Tibial artery (tissue), 4 donors: ENCODE measurements at places on chromosomes 2 and 18.

- no peak for DNase-seq
These were observed 245.6 kb downstream of the NRXN1 start for GRCh38 chr2:50786345-50786744.

DNA sequence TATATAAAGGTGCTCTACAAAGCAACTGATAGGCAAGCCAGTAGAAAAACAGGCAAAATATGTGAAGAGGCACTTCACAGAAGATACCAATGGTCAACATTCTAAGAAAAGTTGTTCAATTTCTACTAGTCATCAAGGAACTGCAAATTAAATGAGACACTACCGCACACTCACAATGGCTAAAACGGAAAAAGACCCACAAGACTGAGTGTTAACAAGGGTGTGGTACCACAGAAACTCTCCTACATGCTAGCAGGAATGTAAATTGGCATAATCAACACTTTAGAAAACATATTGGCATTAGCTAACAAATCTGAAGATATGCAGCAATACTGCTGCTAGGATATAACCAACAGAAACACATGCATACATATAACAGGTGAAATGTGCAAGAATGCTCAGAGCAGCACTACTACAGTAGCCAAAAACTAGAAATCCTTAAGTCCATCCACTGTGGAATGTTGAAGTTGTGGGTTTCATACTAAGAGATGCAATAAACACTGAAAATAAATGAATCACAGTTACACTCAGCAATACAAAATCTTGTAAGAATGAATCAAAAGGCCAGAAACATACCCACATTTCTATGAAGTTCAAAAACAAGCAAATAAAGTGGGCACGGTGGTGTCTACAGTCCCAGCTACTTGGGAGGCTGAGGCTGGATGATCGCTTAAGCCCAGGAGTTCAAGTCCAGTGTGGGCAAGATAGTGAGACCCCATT lies 9.2 kb downstream of the RNU4ATAC start:
- DNase-seq, result no peak

DNA sequence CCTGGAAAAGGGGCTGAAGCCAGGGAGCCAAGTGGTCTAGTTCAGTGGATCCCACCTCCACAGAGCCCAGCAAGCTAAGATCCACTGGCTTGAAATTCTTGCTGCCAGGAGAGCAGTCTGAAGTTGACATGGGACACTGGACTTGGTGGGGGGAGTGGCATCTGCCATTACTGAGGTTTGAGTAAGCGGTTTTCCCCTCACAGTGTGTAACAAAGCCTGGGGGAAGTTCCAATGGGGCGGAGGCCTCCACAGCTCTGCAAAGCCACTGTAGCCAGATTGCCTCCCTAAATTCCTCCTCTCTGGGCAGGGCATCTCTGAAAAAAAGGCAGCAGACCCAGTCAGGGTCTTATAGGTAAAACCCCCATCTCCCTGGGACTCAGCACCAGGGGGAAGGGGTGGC lies 144.4 kb downstream of the PTPRM start:
- no peak for DNase-seq

DNA sequence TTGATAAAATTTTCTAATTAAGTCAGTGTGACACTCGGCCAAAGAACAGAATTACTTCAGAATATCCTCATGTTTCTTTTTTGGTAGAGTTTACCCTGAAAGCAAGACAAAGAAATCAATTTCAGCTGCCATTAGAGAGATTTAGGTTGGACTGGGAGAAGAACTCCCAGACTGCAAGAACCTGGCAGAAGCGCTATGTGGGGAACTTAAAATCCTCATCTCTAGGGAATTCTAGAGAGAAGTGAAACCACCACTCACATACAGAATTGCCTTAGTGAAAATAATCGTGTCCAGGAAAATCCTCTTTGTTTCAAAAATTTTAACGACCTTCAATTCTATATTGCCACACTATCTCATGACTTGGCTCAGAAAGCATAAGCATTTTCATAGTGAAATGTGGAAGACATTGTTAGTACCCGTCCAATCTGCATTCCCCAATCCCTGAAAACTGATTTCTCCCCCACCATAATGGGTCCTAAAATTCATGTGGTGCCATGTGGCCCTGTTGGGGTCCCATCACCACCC lies 297.3 kb upstream of the MEIS1 start:
- no peak for DNase-seq

GRCh38 chr2:187986390-187987105 lies 305.1 kb upstream of the GULP1 start:
- DNase-seq, result no peak

GRCh38 chr2:45712570-45712969 lies 61.1 kb downstream of the PRKCE start:
- peak; percentile 1 for DNase-seq

- DNase-seq, result no peak
These were observed 238.8 kb downstream of the SLC8A1 start for GRCh38 chr2:40213071-40213470.

DNA sequence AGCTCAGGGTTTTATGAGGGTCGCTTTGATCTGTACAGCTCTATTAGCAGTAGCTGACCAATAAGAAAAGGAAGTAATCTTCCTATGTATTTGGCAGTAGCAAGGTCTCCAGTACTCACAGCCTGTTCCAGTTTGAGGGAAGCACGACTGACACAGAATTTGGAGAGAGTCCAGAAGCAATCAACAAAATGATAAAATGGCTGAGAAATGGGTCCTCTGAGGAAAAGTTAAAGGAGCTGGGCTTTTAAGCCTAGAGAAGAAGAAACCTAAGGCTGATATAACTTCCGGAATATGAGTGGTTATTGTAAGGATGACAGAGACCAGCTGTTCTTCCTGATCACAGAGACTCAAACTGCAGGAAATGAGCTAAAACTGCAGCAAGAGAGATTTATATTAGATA lies 382.8 kb downstream of the GPD2 start:
- no peak for DNase-seq

DNA sequence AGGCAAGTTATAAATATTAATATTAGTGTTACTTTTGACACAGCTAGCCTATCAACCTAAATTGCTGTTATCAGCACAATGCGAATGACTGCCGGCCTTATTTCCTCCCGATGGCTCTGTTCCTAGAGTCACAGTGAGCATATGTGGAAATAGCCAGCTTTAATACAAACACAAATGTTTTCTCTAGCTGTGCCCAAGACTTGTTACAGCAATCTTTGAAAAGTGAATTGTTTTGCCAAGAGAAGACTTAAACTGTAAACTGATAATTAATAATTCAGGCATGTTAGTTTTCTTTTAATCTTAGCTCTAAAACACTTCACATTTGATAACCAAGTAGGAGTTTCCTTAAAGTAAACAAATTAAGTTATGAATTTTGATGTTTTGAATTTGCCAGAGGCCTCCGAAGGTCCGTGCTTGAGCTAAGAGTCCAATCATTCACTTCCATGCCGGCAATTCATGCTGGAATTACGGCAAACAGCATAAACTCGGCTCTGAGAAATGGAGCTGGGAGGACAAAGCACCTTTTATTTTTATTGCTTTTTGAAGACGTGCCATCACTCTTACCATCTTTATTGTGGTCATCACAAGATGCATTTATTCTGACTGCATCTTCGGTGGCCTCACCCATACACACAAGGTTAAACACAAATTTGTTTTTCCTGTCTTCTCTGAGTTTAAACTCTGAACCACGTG lies 184.5 kb upstream of the CWC22 start:
- DNase-seq, result no peak

- DNase-seq, result no peak
These were observed 15.9 kb downstream of the ARHGEF4 start for GRCh38 chr2:130852521-130853115.

- no peak for DNase-seq
These were observed 59.7 kb upstream of the DNMT3A start for GRCh38 chr2:25401307-25402026.

DNA sequence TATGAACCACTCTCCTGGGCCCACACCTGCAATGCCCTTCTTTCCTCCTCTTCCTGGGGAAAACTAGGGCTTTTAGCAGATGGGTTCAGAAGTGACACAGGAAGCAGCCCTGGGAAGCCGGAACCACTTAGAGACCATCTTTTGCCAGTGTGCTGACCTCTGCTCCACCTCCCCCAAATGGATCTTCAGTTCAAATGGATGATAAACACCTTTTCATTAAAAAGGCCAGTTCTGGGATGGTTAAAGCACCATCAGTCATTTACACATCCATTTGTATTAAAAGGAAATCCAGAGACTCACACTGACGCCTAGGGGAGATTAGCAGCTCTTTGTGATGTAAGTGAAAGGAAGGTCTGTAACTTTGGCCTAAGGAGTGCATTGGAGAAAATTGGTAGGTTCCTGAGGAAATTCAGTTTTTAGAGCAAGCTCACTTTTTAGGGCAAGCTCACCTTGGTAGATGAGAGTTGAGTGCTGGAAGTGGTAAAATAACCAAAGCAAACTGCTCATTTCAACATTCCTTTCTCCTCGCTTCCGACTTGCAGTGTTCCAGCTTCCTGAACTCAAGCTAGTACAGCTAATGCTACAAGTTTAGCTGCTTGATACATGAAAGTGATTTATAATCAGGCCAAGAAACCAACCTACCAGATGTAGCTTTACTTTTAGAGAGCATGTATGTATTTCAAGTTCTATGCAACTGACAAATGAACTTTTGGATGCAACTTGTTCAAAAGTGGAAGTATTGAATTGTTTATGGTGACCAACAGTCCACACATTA lies 47.7 kb downstream of the ACTR2 start:
- no peak for DNase-seq

- DNase-seq, result no peak
These were observed 28.7 kb downstream of the MYT1L start for GRCh38 chr2:2302359-2302758.

- no peak for DNase-seq
These were observed 6.9 kb upstream of the PARD3B start for GRCh38 chr2:204538182-204539018.

DNA sequence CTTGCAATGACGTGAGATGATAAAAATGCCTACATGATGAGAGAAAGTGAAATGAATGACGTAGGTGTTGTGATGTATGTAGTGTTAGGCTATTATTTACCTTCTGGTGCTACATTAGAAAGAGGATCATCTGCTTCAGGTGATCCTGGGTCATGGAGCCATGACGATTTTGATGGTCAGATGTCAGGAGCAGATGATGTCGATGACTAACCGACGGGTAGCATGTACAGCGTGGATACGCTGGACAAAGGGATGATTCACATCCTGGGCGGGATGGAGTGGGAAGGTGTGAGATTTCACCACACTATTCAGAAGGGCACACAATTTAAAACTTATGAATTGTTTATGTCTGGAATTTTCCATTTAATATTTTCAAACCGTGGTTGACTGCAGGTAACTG lies 43.5 kb upstream of the ACVR1C start:
- no peak for DNase-seq

DNA sequence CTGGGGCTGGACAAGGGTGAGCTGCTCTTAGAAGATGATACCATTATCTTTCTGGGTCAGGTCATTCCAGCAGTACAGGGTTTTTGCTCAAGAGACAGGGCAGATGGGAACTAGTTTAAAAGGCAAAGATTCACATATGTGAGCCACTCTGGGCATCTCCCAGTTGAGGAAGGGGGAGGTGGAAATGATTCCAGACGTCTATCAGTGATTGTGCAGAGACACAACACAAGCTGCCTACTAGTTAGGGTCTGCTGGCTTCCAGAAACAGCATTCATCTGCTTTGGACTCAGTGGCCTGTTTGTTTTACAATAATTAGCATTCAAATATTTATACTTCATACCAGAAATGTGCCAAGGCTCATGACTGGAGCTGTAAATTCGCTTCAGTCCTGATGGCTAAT lies 32.3 kb downstream of the ST6GAL2 start:
- no peak for DNase-seq

DNA sequence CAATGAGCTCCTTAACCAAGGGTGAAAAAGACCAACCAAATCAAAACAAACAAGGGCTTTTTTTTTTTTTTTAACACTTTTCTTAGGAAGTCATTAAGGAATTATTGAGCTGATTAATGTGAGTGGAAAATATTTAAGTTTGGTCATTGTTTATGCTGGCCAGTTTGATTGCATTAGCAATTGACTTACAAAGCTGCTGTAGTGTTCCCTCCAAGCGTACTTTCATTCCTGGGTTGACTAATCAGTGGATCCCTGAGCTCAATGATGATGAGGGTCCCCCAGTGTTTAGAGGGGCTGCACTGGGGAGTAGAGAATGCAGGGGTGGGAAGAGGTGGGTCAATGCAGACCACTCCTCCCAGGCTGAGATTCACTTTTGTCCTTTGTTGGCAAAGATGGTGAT lies 119.3 kb downstream of the PRKCE start:
- no peak for DNase-seq
